ENCODE measurements at places on chromosomes 13 and 19. TPM values are rescaled to one million over a fixed set of nuclear protein-coding genes. Genes with fewer than 3 reads are reported as not detected.
A peak's percentile ranks its signal among the peaks of the same experiment; 100 is the strongest.

MOB3A gene
- 10.1 TPM for total RNA-seq

FCAR gene
- total RNA-seq = not detected

DNA sequence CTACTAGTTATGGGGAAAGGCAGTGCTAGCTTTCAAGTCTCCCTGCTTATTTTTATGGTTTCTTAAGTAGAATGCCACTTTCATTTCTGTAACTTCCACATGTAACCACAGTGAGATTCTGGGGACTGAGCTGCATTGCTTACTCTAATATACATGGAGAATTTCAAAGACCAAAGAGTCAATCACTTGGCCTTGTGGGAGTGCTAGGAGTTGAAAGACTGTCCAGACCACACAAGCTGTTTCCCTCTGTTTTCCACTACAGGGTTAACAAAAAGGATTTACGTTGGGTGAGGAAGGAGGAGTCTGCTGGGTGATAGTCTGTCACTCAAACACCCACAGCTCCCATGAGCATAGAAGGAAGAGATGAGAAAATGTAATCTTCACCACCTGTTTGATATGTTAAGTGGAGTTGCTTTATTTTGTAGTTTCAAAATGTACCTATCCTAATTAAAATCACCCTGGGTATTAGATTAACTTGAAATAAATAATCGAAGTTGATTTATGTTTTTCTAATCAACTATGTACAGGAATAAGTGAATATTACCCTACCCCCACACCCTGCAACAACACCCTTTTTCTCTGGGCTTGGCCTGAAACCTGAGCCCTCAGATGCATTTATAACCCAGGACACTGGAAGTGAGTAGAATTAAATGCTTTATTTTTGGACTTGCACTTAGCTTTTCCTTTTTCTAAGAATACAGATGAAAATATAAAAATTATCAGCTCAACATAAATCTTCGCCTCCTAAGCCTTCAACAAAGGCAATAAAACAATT, 225.8 kb upstream of the SLC10A2 start:
- no peak for DNase-seq
- no peak overlapping the region for H3K27ac ChIP-seq
- H3K4me3 ChIP-seq = no peak overlapping the region

DNA sequence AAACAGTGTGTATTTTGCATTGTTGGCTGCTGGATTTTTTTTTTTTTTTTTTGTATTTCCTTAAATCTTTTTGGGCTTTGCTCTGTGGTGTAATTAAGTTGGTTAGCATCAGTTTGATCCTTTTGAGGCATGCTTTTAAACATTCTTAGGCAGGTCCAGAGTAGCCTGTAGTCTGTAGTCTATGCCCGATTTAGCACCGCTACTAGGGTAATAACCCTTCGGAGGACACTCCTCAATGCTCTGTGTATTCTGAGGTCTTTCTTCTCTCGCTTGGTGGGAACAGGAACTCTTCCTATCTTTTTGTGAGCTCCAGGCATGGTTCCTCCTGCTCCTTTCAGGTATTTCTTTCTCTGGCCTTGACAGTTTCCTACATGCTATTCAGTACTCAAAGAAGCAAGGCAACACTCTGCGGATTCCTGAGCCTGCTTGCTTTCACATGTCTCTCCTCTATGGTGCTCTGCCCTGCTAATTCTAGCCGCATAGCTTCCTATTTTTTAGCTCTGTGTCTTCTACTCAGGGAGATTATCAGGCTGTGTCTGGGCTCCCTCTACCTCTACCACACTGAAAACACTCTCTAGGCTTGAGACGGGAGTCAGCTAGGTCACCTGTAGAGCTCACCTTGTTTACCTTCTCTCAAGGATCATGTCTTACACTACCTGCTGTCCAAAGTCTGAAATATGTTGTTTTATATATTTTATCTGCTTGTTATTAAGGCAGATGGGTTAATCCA, 195.1 kb downstream of the NDFIP2 start:
- no peaks in the 10 kb centered on the region for H3K4me1 ChIP-seq
- DNase-seq = no peak
- no peaks in the 10 kb centered on the region for H3K36me3 ChIP-seq

DNA sequence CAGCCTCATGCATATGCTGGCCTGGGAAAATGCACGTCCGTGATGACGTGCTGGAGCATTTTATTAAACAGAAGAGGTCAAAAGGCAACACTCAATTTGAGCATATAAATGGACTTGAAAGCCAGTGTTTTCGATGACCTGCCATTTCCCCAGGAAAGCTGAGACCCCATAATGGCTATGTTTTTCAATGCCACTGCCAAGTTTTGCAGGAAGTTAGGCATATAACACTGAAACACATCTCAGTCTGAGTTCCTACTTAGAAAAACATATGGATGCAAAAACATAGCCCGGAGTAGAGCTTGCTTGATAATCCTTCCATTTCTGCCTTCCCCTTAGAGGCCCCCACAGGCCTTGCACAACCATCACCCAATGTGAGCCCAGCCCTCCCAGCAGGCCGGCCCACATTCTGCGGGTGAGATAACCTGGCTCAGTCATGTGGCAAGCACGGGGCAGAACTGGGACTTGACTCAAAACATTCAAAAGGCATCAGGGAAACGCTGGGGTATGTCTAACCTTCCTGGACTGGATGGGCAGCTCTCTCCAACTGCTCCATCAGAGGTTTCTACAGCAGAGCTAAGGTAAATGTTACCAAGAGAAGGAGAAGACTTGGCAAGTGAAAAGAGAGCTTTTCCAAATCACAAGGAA, 24.9 kb downstream of the EPS15L1 start:
- H3K27ac ChIP-seq = no peak overlapping the region
- peaks cover 46% of the 10 kb centered on the region for H3K4me1 ChIP-seq
- no peak overlapping the region for H3K4me3 ChIP-seq

DNA sequence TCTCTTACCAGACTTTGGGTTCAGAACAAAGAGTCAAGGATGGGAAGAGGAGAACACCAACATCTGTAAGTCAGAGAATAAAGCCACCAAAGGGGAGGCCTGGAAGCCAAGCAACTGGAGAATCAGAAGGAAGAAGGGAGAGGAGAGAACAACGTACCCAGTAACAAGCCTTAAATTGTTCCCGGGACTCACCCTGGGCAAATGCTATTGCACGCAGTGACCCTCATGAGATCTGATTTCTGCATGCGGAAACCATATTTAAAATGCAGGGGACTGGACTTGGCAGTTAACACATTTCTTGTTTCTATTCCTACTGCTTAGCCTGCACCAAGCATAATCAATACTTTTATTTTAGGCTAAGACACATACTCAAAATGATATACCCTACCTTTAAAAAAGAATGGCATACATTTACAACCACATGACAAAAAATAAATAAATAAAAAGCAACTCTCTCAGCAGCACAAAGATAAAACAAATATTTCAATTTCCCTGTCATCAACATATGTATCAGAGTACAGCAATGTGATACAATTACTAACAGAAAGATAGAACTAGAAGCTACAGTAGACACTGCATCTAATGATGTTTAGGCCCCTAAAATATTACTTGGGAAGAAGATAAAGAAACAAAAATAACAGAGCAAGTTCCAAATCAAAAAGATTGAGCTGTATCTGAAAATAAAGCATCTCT, 414.6 kb downstream of the ITGBL1 start:
- no peaks in the 10 kb centered on the region for H3K27me3 ChIP-seq
- H3K27ac ChIP-seq = no peak overlapping the region
- no peaks in the 10 kb centered on the region for H3K4me1 ChIP-seq
- no peaks in the 10 kb centered on the region for H3K36me3 ChIP-seq

DNA sequence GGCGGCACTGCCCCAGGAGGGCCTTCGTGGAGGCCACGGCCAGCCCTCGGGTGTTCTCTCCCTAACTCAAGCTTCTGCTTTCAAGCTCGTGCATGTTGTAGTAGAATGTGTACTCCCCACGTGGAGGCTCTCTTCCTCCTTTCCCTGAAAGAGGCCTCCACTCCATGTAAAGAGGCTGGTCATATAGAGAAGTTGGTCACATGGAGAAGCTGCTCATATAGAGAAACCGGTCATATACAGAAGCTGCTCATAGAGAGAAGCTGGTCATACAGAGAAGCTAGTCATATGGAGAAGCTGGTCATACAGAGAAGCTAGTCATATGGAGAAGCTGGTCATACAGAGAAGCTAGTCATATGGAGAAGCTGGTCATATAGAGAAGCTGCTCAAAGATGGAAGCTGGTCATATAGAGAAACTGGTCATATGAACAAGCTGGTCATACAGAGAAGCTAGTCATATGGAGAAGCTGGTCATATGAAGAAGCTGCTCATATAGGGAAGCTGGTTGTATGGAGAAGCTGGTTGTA, 152.5 kb downstream of the COL4A1 start:
- H3K27ac ChIP-seq = no peak overlapping the region
- no peaks in the 10 kb centered on the region for H3K27me3 ChIP-seq
- peaks cover 89% of the 10 kb centered on the region for H3K36me3 ChIP-seq
- H3K4me3 ChIP-seq = no peak overlapping the region

ATP4B gene
- not detected for total RNA-seq

RCBTB2 gene
- total RNA-seq = 9.4 TPM

ZNF790 gene
- not detected for total RNA-seq

- H3K4me3 ChIP-seq = no peak overlapping the region
- H3K27me3 ChIP-seq = no peaks in the 10 kb centered on the region
- no peak overlapping the region for H3K27ac ChIP-seq
- no peak for DNase-seq
- H3K36me3 ChIP-seq = no peaks in the 10 kb centered on the region
- peaks cover 29% of the 10 kb centered on the region for H3K4me1 ChIP-seq
Measured at GRCh38 chr13:94332359-94333096, 147.0 kb downstream of the DCT start.

GRCh38 chr13:45918597-45918996, 67.0 kb upstream of the SIAH3 start:
- H3K4me3 ChIP-seq = no peak overlapping the region
- H3K27me3 ChIP-seq = no peaks in the 10 kb centered on the region
- no peaks in the 10 kb centered on the region for H3K36me3 ChIP-seq
- no peaks in the 10 kb centered on the region for H3K4me1 ChIP-seq
- H3K27ac ChIP-seq = no peak overlapping the region

- no peaks in the 10 kb centered on the region for H3K4me1 ChIP-seq
- DNase-seq = peak; percentile 32
- H3K27ac ChIP-seq = no peak overlapping the region
- H3K36me3 ChIP-seq = peaks cover 13% of the 10 kb centered on the region
Measured at GRCh38 chr13:110293037-110293436, 13.9 kb downstream of the COL4A1 start.

GRCh38 chr19:38670921-38671398, 23.5 kb downstream of the ACTN4 start:
- peak overlapping the region; percentile 37 for H3K27ac ChIP-seq
- no peaks in the 10 kb centered on the region for H3K27me3 ChIP-seq
- DNase-seq = peak; percentile 40
- peaks cover 51% of the 10 kb centered on the region for H3K36me3 ChIP-seq
- H3K4me3 ChIP-seq = no peak overlapping the region

DNA sequence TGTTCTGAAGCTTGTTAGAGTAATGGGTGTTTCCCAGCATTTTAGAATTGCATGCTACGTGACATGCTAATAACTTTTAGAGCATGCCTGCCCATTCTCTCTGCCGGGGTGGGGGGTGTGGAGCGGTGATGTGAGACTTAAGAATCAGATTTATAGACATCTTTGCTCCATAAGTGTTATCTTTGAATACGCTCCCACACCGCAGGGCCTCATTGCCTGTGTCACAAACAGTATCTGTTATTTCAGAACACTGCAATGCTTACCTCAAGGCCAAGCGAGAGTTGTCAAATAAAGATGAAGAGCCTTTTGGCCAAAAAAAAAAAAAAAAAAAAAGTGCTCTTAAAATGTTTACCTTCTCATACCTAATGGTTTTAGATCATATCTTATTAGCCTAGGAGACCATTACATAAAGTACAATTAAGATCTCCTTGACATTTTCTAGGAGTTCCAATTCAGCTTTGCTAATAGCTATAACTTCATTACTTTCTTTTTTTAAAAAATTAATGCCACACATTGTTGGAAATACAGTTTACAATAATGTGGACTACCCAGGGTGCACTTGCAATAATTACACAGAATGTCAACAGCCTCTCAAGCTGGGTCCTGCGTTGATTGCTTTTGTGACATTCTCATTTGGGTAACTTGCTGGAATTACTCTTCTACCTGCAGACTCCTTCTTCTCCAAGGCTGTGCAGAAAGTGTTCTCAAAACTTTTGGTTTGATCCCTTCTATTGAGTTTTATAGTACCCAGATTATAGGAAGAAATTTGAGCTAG, 525.3 kb downstream of the KLF12 start:
- no peaks in the 10 kb centered on the region for H3K27me3 ChIP-seq
- DNase-seq = no peak
- no peaks in the 10 kb centered on the region for H3K4me1 ChIP-seq
- no peak overlapping the region for H3K27ac ChIP-seq
- H3K36me3 ChIP-seq = no peaks in the 10 kb centered on the region
- H3K4me3 ChIP-seq = no peak overlapping the region

- no peak overlapping the region for H3K4me3 ChIP-seq
- H3K27me3 ChIP-seq = peaks cover 61% of the 10 kb centered on the region
- no peaks in the 10 kb centered on the region for H3K36me3 ChIP-seq
- H3K27ac ChIP-seq = no peak overlapping the region
- no peak for DNase-seq
Measured at GRCh38 chr13:108363666-108364065, 94.1 kb downstream of the TNFSF13B start.

GRCh38 chr19:8557642-8558238, 19.5 kb downstream of the MYO1F start:
- DNase-seq = no peak
- H3K27me3 ChIP-seq = no peaks in the 10 kb centered on the region
- no peaks in the 10 kb centered on the region for H3K4me1 ChIP-seq
- H3K36me3 ChIP-seq = no peaks in the 10 kb centered on the region

GRCh38 chr19:36894849-36895383, 21.2 kb downstream of the ZNF829 start:
- DNase-seq = no peak
- no peaks in the 10 kb centered on the region for H3K27me3 ChIP-seq

- no peak for DNase-seq
- peaks cover 11% of the 10 kb centered on the region for H3K4me1 ChIP-seq
- no peak overlapping the region for H3K4me3 ChIP-seq
- H3K27ac ChIP-seq = no peak overlapping the region
- H3K36me3 ChIP-seq = no peaks in the 10 kb centered on the region
- peaks cover 8% of the 10 kb centered on the region for H3K27me3 ChIP-seq
Measured at GRCh38 chr13:24675806-24676570, 4.2 kb upstream of the ATP12A start.

- H3K4me3 ChIP-seq = no peak overlapping the region
- H3K27ac ChIP-seq = no peak overlapping the region
- no peak for DNase-seq
- H3K4me1 ChIP-seq = no peaks in the 10 kb centered on the region
- no peaks in the 10 kb centered on the region for H3K27me3 ChIP-seq
Measured at GRCh38 chr19:1970003-1970805, 29.2 kb downstream of the CSNK1G2 start.

ATP12A gene
- total RNA-seq = not detected

DNA sequence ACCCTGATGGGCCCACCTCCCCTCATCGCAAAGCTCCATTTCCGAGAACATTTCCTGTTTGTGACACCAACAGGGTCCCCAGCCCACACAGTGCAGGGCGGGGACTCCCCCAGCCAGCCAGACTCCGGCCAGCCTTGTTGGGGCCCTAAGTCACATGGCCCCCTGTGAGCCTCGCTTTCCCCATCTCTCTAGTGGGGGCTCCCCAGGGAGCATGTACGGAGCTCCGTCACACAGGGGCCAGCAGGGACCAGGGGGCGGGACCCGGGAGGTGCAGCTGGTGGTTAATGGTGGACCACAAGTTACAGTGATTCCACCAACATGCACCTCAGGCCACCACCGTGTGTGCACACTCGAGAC, 1.7 kb downstream of the TBXA2R start:
- H3K36me3 ChIP-seq = peaks cover 6% of the 10 kb centered on the region
- H3K4me3 ChIP-seq = no peak overlapping the region
- no peaks in the 10 kb centered on the region for H3K27me3 ChIP-seq
- no peak overlapping the region for H3K27ac ChIP-seq

C19orf67 gene
- not detected for total RNA-seq

Measured in SJSA1 (cell line).